WTC11 (cell line): ENCODE measurements at places on chromosomes 6 and 20.

DNA sequence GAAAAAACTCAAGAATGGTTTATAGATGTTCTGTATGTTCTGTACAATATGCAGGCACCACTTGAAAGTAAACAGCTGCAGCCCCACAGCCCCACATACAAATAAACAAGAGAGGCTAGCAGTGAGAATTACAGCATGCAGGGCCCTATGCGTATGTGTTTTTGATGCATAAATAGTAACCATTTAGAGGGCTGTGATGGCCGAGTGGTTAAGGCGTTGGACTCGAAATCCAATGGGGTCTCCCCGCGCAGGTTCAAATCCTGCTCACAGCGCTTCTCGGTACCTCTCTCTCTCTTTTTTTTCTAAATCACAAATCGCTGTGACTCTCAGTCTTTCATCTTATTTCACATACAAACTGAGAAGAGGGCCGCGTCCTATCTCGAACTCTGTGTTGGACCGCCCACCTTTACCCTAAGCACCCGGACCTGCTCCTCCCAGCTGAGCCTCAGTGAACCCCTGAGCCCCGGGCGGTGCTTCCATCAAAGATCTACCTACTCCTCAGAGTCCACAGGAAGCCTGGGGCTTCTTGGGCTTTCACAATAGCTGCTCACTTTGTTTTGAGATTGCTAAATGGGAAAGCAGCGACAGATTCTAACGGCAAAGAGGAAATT, 37.7 kb upstream of the PRSS16 start:
- peak; percentile 45 for DNase-seq

GRCh38 chr20:19257865-19258264, 45.4 kb downstream of the SLC24A3 start:
- DNase-seq: no peak

DNA sequence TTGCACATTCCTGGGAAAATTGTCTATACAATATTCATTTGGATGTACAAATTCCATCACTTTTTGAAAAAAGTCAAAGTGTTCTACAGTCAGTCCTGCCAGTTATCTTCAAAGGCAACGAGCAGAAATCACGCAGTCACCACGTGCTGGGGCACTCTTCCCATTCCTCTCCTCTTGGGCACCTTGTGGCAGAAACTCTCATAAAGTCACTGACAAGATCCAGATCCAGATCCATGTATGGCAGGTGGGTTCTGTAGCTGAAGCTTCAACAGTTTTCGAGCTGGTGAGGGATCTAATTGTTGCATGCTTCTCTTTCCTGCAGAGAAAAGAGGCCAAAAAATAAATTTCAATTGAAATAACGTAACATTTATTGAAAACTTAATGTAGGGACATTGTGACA, 6.7 kb upstream of the NDRG3 start:
- DNase-seq: no peak

- DNase-seq: no peak
Measured at GRCh38 chr6:10332111-10332510, 82.8 kb downstream of the TFAP2A start.

DNA sequence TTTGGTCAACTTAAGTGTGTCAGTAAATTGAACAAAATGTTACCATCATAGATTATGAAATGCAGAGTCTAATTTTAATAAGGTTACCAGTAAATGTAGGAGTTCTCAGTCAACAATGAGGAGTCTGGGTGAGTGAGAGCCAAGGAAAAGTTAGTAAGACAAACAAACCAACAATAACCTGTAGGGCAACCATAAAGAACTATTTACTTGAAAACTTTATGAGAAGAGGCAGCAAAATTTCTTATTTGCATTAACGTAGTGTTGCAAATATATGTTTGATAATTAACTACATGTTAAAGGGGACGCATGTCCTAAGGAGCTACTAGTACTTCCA, 131.1 kb upstream of the SOX4 start:
- no peak for DNase-seq

DNA sequence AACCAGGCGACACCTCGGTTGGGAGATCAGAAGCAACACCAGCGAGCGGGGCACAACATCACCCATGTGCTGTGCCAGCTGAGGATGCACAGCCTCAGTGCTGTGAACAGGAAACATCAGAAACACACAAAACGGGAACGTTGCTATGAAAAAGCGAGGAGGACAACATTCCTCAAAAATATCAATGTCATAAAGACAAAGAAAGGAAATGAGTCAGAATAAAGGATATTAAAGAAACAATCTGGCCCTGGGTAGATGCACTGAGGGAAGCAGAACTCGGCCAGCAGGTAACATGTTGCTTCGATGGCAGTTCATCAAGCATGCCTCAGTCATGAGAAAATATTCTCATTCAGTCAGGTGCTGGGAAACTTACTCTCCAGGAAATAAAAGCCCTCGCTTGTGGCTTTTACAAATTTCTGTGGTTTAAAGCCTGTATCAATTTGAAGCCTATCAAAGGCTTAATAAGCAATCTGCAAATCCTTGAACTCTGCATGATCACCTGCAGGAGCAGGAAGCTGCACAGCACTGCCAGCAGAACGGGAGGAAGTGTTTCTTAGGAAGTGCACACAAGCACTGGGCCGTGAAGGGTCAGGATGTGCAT, 77.5 kb downstream of the GINS1 start:
- no peak for DNase-seq

DNA sequence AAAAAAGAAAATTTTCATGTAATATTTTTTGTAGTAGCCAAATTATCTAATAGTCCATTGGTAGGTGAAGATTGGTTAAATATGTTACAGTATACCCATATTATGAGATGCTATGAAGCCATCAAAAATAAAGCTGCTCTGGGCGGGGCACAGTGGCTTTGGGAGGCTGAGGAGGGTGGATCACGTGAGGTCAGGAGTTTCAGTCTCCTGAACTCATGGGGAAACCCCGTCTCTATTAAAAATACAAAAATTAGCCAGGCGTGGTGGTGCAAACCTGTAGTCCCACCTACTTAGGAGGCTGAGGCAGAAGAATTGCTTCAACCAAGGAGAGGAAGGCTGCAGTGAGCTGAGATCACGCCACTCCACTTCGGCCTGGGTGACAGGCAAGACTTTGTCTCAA, 360.5 kb downstream of the KIF16B start:
- DNase-seq: no peak

DNA sequence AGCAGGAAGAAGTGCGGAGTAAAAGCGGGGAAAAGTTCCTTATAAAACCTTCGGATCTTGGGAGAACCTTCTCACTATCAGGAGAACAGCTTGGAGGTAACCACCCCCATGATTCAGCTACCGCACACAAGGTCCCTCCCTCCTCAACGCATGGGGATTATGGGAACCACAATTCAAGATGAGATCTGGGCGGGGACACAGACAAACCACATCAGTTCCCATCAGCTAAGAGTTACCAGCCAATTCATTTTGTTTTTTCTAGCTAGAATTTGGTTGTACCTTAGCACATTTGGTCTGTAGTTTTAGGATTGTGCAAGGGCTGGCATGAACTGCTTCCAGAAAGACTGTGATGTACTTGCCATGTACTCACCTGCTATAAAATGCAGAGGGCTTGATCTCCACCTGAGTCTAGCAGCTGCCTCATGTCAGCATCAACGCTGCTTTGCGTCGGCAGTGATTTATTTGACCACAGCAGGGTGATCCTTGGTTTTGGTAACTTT, 94.7 kb upstream of the SLC2A12 start:
- DNase-seq: no peak

DNA sequence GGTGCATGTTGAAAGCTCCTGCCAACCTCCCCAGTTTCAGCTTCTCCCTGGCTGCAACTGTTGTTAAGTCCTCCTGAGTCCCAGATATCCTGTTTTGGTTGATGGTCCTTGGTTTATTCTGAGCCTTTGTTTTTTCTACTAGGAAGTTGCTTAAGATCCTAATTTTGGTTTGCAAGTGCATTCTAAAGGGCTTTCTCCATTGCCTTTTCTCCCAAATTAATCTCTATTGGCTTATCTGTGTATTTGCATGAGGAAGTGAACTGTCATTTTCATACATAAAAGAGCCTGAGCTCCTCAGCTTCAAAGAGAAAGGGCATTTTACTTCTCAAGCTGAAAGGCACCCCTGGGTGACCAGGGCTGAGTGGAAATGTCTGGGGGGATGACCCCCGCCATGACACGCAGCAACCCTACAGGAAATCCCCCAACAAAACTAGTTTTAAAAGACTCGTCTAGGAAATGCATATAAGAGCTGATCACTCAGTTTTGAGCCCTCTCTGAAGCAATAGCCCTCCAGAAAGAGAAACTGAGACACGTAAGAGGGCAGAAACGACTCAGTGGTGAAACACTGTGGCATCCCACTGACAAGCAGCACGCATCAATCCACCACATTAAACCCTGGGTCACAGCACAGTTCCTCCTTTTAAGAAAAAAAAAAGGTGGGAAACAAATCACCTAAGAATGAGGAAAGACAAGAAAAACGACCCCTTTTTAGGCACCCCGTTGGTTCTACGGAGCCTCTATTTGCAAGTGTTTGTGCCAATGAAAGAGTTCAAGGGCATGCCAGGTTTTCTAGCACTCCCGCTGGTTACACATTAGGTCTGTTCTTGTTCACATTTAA, 140.9 kb downstream of the THBS2 start:
- no peak for DNase-seq

GRCh38 chr6:90386399-90387382, 90.0 kb upstream of the BACH2 start:
- no peak for DNase-seq

- DNase-seq: no peak
Measured at GRCh38 chr6:87794922-87795885, 93.2 kb upstream of the AKIRIN2 start.

DNA sequence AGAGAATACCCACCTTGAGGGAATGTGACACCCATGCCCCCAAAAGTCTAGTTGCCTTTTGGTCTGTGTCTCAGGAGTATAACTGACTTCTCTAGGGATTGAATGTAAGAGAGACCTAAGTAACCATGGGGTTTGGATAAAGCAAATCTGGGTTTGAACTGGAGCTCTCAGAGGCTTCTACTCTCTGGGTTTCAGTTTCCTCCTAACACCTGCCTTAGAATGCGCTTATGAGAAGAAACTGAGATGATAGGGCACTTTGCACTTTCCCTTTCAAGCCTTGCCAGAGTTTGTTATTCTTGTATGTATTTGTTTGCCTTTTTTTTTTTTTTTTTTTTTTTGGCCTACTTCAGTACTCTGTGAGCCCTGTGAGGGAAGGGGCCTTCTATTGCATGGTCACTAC, 19.4 kb downstream of the SDHAF4 start:
- no peak for DNase-seq

GRCh38 chr6:49790341-49790740, 3.3 kb upstream of the PGK2 start:
- no peak for DNase-seq

GRCh38 chr6:149761438-149761837, 11.9 kb downstream of the PCMT1 start:
- DNase-seq: no peak

- no peak for DNase-seq
Measured at GRCh38 chr20:2741463-2741862, 48.9 kb downstream of the EBF4 start.

DNA sequence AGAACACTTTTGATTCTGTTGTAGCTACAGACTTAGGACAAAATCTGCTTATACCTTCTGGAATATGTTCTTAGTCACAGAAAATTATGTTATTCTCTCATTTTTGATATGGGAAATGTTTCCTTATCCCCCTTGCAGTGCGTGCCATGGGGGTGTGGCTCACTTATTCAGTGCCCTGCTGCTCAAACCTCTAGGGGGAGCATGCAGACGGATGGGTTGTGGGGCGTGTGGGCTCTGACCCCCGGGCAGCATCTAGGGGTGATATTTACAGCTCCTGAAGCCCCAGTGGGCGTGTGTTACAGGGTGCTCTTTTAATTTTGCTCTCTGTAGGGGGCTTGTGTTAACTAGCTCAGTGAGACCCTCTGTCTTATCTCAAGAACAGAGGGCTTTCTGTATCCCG, 61.3 kb upstream of the FERMT1 start:
- DNase-seq: peak; percentile 24

- DNase-seq: no peak
Measured at GRCh38 chr6:89582669-89583325, 55.8 kb downstream of the LYRM2 start.

DNA sequence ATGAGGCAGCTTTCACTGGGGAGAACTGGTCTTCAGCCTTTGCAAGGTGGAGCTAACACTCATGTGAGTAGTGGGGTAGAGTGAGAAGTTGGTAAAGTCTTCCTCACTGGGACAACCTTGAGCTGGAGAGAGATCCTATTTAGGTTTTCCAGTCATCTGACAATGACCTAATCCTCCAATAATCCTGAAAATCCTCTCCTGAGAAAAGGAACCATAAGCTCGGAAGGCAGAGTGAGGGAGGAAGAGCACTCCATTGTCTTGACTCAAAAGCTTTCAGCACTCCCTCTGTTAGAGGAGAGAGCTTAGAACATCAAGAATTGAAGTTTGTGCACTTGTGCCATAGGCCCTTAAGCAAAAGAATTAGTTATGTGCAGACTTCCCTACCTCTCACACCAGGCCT, 77.8 kb downstream of the TRAM2 start:
- DNase-seq: no peak

DNA sequence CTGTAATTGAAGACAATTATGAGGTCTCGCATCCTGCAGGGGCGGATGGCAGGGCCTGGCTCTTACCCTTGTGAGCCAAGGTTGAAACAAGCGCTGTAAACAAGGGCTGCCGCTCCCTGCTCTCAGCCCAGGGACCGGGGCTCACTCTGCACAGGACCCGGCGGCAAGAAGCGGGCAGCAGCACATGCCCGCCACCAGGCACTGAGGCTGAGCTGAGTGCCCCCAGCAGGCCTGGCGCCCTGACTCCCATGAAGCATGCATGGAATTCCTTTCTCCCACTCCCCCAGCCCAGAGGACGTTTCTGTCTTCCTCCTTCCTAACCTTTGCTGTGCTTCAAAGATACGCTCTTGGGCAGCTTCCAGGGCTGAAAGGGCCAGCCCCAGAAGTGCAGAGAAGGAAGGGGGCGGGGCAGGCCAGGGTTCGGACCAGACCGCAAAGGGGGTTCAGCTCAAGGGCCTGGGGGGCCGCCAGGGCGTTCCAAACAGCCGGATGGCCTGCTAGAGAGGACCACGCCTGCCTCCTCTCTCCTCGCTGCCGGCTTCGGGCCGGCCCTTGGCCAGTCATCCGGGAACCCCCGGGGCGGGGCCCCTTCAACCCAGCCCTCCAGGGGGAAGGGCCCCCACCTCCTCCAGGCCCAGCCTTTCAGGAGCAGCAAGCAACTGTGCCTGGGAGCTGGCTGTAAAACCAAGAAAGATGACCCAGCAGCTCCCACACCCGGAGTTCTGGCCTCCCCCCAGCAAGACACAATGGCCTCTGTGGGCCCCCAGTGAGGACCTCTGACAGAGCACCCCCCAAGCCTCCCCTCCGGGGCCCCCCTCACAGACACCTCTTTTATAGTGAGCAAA, 109.9 kb downstream of the NOL4L start:
- DNase-seq: peak; percentile 54

DNA sequence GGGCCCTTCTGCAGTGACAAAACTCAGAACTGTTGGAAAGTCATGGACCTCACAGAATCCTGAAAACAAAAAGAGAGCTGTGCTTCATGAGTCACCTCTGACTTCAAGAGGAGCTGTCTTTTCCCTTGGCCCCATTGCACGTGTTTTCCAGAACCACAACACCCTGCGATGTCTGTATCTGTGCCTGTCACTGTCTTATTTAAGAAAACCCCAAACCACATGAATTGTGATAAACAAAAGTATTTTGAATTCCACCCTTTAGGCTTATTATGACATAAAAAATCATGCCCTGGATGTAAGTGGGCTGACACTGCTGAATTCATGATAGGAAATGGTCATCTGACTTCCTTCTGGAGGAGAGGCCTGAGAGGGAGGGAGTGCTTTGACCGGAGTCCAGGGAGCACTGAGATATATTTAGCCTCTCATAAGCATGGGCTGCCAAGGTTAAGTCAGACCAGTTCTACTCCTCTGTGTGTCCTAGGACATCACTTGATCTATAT, 96.4 kb upstream of the DUSP22 start:
- DNase-seq: no peak
